ENCODE measurements at places on chromosomes 5 and 9.

- DNase-seq, result no peak
Measured at GRCh38 chr9:131732636-131733289, 7.1 kb downstream of the RAPGEF1 start.

- no peak for DNase-seq
Measured at GRCh38 chr5:147901599-147902039, 4.7 kb downstream of the C5orf46 start.

DNA sequence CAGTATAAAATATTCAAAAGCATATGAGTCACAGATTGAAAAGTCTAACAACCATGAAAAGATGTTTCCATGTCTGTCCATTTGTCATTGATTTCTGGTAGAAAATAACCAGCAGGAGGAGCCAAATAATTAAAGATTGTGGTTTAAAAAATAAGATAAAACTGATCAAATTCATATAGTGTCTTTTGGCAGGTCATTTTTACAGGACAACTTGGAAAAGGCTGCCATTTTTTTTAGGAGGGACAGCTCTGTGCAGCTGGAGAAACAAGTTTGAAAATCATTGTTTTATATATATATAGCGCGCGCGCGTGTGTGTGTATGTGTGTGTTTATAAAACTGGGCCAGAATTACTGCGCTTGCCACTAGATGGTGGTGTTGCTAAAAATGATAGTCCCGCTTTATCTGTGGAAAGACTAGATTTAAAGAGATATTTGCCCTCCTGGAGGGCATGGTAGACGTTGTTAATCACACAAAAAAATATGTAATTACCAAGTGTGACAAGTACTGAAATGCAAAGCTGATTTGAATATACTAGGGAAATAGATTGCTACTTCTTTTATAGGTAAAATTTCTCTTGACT is 1.3 kb upstream of the TRMO start:
- DNase-seq, result peak; percentile 19

- no peak for DNase-seq
Measured at GRCh38 chr9:87615136-87615535, 110.8 kb upstream of the CTSL start.

DNA sequence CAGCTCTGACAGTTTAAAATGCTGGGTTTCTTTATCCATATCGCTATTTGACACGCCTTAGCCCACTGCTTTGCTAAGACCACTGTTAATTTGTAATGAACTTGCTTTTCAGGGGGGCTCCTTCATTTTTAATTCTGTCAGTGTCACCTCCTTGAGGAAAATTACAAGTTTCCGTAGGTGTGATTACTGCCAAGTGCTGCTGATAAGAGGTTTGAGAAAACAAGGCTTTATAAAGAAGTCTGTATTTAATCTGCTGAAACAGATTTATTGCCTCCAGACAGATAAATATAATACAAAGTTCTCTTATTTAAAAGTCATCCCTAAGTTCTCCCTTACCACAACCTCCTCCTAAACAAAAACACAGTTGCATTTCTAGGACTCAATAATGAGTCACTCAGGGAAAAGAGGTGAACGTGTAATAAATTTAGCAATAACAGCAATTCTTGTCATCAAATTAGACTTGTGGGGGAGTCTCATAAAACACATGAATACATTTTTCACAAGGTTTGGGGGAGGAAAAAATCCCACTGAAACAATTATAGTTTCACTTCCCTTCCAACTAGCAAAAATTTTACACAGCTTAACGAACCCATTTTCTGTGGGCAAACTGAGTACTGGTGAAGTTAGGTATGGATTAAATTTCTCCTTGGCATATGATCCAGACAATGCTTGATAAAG is 72.8 kb downstream of the MAPKAP1 start:
- DNase-seq, result no peak

Data from stimulated activated CD4-positive, alpha-beta T cell treated with anti-CD3 and anti-CD28 coated beads, Interleukin-1b, Interleukin-23, amount 100 ng/mL, for 1 hour (primary cell).